LNCaP clone FGC (cell line): ENCODE measurements at places on chromosomes 11 and 22.

DNA sequence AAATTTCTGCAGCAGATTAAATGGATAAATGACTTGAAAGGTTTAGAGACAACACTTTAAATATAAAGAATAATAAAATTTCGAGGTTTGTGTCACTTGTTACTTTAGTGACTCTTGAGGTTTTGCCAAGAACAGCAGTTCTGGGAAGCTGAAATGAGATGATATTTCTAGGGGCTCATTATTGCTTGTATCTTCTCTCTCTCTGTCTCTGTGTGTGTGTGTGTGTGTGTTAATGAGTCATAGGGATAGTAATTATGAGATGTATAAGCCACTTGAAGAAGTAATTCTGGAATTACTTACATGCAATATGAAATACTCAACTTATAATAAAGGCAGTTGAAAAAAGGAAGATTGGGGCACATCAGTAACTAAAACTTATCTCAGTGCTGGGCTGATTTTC, 9.6 kb upstream of the OR10G7 start:
- DNase-seq: no peak

- DNase-seq: no peak
These were observed 67.5 kb upstream of the OR5AN1 start for GRCh38 chr11:59291228-59291627.

DNA sequence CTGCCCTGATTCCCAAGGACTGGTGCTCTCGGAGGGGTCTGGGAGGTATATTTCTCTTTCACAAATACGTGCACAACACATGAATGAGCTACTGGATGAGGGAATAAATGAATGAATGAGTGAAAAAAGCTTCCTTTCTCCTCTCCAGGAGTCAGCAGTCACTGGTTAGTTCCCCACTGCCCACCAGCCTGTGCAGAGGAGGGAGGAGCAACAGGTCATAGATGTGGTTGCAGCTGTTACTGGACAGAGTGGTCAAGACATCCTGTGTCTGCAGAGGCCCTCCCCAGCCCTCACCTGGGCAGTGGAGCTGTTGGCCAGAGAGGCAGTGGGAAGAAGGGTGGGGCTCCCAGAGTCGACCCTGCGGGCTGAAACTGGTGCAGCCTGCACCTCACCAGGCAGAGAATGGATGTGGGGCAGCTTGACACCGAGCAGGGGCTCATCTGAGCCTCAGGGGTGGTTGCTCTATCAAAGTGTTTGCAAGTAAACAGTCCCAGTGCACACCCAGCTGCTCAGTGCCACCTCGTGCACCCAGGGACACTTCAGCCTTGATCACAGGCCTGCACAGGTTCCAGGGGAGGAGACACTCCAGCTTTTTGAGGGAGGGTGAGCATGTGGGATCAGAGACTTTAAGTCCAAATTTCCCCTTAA, 1.4 kb upstream of the VPREB1 start:
- DNase-seq: no peak

DNA sequence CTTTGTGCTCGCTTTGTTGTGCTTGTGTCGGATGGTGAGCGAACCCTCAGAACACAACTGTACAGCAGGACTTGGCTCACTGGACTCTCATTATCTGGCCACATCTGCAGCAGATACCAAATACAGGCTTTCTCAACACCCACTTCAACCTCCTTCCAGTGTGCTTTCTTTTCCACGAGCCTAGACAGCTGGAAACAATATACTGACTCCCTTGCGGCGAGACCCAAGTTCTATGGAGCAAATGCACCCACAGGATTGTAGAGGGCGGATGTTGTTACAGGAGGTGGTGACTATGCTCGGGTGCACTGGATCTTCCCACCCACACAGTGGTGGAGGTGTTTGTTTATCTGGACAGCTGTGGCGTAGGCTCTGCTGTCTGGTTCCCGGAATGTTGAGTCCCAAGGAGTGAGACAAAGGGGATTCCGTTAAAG, 204.3 kb downstream of the TENM4 start:
- DNase-seq: no peak

DNA sequence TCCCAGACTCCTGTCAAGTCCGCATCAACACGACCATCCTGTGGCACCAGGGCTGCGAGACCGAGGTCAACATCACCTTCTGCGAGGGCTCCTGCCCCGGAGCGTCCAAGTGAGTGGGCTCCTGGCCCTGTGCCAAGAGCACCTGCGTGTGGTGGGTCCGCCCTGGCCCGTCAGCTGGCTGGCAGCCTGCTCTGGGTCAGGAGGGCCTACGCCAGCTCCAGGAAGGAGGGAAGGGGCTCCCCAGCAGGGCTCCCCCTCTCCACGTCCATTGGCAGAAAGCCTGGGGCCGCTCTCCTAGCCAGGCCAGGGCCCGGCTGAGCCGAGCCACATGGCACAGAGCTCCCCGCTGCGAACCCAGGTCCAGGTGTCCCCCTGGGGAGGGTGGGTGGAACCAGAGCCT, 37.8 kb downstream of the MUC5B start:
- no peak for DNase-seq

DNA sequence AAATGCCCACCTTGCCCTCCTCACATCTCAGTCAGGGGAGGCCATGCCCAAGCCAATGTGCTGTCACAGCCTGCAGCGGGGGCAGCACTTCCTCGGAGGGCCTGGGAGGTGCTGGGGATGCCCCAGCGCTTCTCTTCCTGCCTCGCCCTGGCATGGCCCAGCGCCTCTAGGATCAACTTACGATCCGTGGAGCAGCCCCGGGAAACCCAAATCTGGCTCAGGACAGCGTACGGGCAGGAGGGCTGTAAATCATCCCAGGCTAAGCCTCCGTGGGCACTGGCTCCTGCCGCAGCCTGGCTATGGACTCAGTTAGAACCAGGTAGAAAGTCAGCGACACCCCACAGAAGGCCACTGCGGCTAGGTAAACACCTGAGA, 60.9 kb upstream of the EMID1 start:
- no peak for DNase-seq

DNA sequence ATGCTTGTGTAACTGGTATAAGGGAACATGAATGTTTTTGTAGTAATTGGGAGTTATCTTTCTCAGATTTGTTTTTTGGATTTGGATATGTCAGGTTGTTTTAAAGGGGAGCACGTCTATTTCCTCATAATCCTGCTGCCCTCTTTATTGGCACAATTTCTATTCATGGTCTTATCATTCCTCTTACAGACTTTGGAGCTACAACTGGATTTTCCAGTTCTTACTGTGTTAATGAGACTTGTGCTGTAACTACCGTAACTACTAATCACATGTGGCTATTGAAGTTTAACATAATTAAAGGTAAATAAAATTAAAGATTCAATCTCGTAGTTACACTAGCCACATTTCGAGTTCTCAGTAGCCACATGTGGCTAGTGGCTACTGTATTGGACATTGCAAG, 1.9 kb downstream of the FDX1 start:
- no peak for DNase-seq

GRCh38 chr11:114207096-114207495, 89.1 kb upstream of the NNMT start:
- DNase-seq: no peak

- no peak for DNase-seq
These were observed 606.1 kb downstream of the DLG2 start for GRCh38 chr11:85021058-85021457.

- peak; percentile 94 for DNase-seq
These were observed 46.2 kb downstream of the FAM83F start for GRCh38 chr22:40040927-40041326.

- no peak for DNase-seq
These were observed 370.5 kb downstream of the MN1 start for GRCh38 chr22:27431081-27431480.

DNA sequence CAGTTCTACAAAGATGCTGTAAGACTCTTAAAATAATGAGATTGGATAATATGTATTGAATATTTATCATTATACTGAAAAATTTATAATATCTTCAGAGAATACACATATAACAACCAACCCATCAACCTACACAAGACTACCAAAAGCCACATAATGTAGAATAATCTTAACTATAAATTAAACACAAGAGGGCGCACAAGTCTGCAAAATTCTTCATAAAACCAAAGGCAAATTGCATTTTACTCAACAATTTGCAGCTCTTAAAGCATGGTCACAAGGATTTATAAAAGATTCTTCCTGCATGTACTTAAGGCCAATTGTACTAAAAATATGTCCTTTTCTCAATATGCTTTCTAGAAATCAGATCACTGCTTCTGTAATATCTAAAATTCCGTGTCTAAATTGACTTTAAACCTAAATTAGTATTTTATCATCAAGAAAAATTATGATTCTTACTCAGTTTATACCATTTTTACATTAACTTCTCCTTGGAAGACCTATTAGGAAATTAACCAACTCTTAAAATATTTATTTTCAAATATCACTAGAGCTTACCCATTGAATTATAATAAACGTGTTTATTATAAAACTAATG, 79.0 kb downstream of the TTC28 start:
- DNase-seq: peak; percentile 31

- DNase-seq: no peak
These were observed 281.8 kb downstream of the ETS1 start for GRCh38 chr11:128305588-128305987.

DNA sequence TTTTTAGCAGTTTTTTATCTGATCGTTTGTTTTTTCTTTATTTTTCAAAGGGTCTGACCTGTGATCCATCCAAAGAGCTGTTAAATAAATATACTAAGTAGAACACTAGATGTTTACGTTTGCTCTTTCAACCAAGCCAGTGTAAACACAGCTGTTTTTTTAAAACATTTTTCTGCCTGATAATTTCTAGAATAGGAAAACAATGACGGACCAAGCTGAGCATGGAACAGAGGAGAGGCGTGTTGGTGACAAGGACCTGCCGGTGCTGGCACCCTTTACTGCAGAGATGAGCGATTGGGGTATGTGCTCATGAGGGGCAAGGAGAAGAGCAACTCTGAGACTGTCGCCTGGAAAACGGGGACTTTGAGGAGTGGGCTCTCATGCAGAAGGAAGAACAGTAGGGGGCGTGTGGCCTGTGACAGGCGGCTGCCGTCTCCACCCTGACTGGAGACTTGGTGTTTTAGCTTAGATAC, 28.6 kb upstream of the PANX2 start:
- peak; percentile 76 for DNase-seq

DNA sequence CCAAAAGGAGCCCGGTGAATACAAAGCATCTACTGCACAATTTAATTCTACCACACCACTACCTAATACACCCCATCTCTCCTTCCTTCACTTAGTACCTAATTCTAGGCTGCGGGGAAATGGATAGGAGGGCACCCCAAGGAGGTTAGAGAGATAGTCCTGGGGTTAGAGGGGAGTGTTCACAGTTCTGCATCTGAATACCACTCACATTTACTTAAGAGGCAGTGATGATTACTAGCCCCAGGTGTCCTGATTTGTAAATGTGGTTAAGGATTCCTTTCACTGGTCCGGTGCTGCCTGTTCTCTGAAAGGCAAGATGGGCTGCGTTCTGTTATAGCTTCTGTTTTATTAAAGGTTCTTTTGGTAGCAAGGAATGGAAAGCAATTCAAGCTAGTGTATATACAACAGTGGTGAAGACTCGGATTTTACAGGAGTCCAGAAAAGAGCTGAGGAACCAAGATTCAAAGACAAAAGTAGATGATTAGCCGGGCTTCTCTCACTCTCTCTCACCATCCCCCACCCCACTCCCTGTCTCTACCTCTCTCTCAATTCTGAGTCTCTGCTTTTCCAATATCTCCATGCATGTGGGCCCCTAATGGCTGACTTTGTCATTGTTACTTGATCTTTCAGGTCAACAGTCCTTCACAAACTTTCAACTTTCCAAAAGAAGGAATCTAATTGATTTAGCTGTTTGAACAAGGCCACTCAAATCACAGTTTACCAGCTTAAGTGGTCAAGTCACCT, 8.7 kb upstream of the KCNA4 start:
- DNase-seq: no peak

GRCh38 chr11:70246196-70246595, 24.3 kb upstream of the PPFIA1 start:
- DNase-seq: no peak

DNA sequence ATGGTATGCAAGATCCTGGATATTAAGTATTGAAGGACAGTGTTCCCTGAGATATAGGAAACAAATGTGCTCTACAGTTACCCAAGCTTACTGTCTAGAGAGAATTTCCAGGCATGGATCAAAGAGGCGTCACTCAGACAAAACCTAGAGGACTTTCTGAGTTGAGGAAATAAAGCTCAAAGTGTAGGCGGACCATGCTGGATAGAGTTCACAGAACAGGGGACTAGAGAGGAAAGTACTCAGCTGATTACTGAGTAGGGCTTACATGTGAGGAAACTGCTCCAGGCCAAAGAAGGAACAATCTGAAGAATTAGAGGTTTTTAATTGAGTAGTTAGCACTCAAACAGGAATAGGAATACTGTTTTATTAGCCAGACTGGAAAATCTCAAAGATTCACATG, 193.3 kb downstream of the TMEM135 start:
- DNase-seq: no peak

DNA sequence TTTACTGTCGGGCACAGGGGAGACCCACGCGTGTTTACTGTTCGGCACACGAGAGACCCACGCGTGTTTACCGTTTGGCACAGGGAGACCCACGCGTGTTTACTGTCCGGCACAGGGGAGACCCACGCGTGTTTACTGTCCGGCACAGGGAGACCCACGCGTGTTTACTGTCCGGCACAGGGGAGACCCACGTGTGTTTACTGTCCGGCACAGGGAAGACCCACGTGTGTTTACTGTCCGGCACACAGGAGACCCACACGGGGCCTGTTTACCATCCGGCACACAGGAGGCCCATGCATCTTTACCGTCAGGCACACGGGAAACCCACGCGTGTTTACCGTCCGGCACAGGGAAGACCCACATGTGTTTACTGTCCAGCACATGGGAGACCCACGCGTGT, 525.1 kb downstream of the BRD1 start:
- DNase-seq: no peak

DNA sequence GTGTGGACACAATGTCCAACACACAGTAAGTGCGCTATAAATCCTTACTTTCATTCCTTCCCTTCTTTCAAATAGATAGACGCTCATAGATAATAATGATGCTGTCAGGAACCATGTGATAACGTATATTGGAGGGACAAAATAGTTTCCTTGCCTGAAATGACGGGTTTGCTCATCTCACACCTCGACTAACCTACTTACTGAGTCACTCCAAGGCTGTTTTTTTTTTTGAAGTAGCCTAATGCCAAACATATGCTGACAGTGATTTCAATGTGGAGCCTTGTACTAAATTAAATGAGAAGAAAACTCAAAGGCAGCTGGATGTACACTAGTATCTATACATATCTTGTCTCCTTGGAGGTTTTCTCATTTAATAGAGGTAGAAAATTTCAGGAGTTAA, 400.5 kb downstream of the NELL1 start:
- no peak for DNase-seq

DNA sequence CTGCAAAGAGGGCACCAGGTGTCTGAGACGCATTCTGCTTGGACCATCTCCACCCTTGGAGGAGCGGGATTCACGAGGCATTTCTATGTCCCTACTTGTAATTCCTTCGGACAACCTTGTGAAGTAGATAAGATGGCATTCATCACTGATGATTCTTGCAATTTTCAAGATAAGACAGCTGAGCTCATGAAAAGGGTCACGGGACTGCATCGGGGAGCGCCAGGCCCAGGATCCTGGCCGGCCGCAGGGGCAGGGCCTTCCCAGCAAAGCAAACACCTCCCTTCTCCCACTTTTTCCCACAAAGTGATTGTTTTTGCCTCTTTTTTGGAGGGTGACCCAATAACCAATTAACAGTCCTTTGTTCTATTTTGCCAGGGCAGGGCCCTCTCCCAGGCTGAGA, 8.4 kb downstream of the LIF start:
- DNase-seq: no peak

GRCh38 chr11:118629761-118630661, 22.6 kb downstream of the PHLDB1 start:
- no peak for DNase-seq
